Effector CD4-positive, alpha-beta T cell (primary cell): ENCODE measurements at places on chromosomes 13 and 19.
A peak's percentile ranks its signal among the peaks of the same experiment; 100 is the strongest.

GRCh38 chr19:12865746-12866415 is 15.4 kb downstream of the DNASE2 start:
- DNase-seq = no peak

DNA sequence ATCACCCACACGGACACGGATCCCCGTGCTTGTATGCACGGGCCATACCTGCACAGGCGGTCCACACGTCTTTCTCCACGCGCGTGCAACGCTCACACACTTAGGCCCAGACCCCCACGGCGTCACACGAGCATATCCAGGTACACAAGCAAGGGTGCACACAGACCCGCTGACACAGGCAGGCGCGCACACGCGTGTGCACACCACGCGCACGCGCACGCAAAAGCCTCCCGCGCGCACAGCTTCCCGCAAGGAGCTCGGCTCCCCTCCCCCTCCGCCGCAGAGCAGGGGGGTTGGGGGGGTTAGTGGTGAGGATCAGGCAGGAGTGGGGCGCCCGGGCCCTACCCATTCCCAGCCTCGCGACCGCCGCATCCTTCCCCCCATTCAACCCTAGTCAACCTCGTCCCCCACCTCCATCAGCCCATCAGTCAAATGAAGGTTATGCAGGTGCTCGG is 407 bp downstream of the RAB3A start:
- DNase-seq = no peak

GRCh38 chr19:29364224-29364726 is 151.3 kb upstream of the UQCRFS1 start:
- DNase-seq = no peak

- DNase-seq = peak; percentile 29
These were observed 7.5 kb upstream of the TSHZ3 start for GRCh38 chr19:31356587-31357314.

GRCh38 chr19:39596911-39597310 is 5.4 kb upstream of the LGALS13 start:
- no peak for DNase-seq

GRCh38 chr19:2034729-2035589 is 16.1 kb downstream of the MKNK2 start:
- peak; percentile 64 for DNase-seq

DNA sequence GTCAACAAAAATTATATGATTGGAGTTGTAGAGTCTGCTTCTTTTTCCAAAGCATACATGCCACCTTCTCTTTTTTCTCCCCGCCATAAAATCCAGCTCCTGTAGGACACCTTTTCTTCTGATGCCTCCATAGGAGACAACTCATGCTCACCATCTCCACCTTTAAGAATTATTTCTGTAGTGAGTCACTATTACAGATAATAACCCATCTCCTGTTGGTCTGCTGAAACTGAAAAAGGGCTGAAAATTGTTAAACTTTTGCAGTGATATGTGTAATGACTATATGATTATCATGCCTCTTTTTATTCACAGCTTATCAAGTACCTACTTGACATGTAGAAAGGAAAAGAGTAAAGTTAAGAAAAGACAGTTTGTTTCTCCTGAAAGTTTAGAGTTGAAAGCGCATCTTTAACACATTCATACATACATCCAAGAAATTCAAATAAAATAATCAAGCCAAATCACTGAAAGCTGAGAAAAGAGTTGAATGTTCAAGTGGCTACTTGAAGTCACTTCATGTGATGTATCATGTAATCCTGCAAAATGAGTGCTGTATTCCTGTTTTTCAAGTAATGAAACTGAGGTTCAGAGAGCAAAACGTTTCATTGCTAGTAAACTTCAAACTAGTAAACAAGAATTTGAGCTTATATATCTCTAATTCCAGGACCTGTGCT is 35.5 kb upstream of the LPAR6 start:
- DNase-seq = no peak
